Stomach (tissue), 19 donors: ENCODE measurements at places on chromosomes 3 and 15. TPM values are rescaled to one million over a fixed set of nuclear protein-coding genes. Genes with fewer than 3 reads are reported as not detected.
A peak's percentile ranks its signal among the peaks of the same experiment; 100 is the strongest.

Gene STX19
- polyA plus RNA-seq, result 21.1 TPM

Gene GOLGA8M
- polyA plus RNA-seq, result not detected

DNA sequence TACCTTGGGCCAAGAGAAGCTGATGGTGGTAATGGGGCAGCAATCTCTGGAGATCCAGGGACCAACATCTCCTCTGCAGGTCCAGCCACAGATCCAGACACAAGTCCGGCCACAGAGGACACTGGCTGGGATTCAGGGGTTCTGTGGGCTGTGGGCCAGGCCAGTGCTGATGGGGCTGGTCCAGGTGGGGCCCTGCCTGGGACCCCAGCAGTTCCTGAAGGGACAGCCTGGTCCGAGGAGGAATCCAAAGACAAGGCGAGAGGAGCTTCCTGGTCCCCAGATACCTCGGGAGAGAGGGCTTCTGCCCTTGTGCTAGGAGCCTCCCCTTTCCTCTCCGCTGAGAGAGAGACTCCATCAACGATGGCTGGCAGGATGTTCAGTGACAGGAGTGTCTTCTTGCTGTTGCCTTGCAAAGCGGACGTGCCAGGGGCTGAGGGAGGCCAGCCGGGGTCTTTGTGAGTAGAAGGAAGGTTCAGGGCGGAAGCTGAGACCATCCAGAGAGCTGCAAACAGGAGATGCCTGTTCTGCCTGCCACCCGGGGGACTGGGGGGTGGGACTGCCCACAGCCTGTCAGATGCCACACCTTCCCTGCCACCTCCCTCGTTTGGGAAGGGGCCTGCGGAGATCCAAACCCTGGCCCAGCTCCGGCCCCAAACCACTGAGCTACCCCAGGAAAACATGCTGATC lies 24.5 kb upstream of the GOLGA6C start:
- no peak overlapping the region for H3K4me3 ChIP-seq
- no peaks in the 10 kb centered on the region for H3K36me3 ChIP-seq
- no peak for DNase-seq
- no peaks in the 10 kb centered on the region for H3K27me3 ChIP-seq
- H3K27ac ChIP-seq, result no peak overlapping the region

GRCh38 chr3:70501561-70501960 lies 189.1 kb upstream of the MDFIC2 start:
- no peak for DNase-seq
- H3K36me3 ChIP-seq, result no peaks in the 10 kb centered on the region
- no peak overlapping the region for H3K4me3 ChIP-seq

- DNase-seq, result no peak
- H3K4me1 ChIP-seq, result peaks cover 21% of the 10 kb centered on the region
- H3K27me3 ChIP-seq, result peaks cover 31% of the 10 kb centered on the region
- H3K27ac ChIP-seq, result no peak overlapping the region
Measured at GRCh38 chr15:74406992-74407705, 26.6 kb downstream of the SEMA7A start.

DNA sequence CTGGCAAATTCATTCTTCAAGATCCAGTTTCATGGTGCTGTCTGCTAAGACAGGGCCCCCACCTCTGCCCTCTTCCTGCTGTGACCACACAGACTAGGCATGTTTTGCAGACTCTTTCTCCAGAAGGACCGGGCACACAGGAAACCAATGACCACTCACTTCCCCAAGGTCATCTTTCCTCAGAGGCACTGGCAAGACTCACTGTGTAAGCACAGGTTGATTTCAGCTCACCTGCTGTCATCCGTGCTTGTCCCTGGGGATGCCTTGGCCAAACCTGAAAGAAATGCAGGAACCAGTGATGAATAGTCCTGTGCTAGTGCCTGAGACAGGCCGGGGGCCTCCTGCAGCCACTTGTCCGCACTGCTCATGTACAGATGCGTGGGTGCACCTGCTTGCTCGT lies 33.5 kb downstream of the ALS2CL start:
- no peaks in the 10 kb centered on the region for H3K27me3 ChIP-seq
- H3K27ac ChIP-seq, result no peak overlapping the region
- peaks cover 20% of the 10 kb centered on the region for H3K4me1 ChIP-seq
- DNase-seq, result no peak
- H3K4me3 ChIP-seq, result no peak overlapping the region
- H3K36me3 ChIP-seq, result no peaks in the 10 kb centered on the region

- no peak overlapping the region for H3K4me3 ChIP-seq
- peak; percentile 73 for DNase-seq
- H3K4me1 ChIP-seq, result peaks cover 4% of the 10 kb centered on the region
- H3K36me3 ChIP-seq, result no peaks in the 10 kb centered on the region
- H3K27me3 ChIP-seq, result no peaks in the 10 kb centered on the region
Measured at GRCh38 chr3:4994823-4995499, 15.7 kb downstream of the BHLHE40 start.
